NCI-H1694 treated with DMSO at 0.1 percent for 48 hours (cell line): ENCODE measurements at places on chromosomes 1 and 21.

GRCh38 chr1:89698020-89698560, 65.2 kb downstream of the LRRC8C start:
- DNase-seq, result no peak

DNA sequence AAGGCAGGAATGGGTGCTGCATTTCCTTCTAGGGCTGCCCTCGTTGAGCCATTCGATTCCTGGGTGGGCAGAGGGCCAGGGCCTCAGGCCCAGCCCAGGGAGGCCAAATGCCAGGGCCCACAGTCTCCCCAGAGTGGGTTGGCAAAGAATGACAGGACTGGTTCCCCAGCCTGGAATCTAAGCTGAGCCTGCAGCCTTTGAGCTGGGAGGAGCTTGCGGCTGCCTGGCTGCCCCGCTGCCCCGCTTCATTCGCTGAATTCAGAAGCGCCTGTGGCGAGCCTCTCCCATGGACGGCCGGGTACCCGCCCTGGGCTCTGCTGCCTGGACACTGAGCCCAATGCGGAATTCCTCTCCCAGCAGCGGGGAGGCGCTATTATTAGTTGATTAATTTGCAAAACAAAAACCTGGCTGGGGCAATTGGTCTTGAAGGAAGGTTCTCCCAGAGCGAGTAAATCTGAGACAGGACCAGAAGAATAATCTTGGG, 32.3 kb upstream of the TARDBP start:
- no peak for DNase-seq

DNA sequence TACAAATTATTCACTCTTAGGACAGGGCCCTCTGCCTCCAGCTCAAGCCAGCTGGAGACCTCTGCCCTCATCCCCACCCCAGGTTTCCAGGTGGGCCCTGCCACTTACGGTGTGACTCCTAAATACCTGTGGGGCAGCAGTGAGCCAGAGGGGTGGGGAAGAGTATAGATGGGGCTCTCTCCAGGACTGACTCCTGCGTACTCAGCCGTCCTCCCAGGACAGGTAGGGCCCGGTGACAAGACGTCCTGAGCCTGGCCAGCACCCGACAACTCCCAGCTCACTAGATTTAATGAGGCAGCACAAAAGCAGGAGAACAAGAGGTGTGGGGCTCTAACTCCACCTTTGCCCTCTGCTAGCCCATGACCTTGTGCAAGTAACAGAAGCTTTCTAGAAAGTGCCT, 16.8 kb downstream of the GNG12 start:
- DNase-seq, result no peak

- peak; percentile 88 for DNase-seq
Measured at GRCh38 chr1:6269720-6270400, 9.0 kb upstream of the GPR153 start.

GRCh38 chr1:110675060-110675791, 486 bp upstream of the KCNA3 start:
- no peak for DNase-seq

- no peak for DNase-seq
Measured at GRCh38 chr1:5688081-5689077, 303.8 kb downstream of the NPHP4 start.

- no peak for DNase-seq
Measured at GRCh38 chr1:41618066-41618825, 133.8 kb upstream of the EDN2 start.

GRCh38 chr21:36466061-36466511, 13.8 kb downstream of the CLDN14 start:
- DNase-seq, result no peak

DNA sequence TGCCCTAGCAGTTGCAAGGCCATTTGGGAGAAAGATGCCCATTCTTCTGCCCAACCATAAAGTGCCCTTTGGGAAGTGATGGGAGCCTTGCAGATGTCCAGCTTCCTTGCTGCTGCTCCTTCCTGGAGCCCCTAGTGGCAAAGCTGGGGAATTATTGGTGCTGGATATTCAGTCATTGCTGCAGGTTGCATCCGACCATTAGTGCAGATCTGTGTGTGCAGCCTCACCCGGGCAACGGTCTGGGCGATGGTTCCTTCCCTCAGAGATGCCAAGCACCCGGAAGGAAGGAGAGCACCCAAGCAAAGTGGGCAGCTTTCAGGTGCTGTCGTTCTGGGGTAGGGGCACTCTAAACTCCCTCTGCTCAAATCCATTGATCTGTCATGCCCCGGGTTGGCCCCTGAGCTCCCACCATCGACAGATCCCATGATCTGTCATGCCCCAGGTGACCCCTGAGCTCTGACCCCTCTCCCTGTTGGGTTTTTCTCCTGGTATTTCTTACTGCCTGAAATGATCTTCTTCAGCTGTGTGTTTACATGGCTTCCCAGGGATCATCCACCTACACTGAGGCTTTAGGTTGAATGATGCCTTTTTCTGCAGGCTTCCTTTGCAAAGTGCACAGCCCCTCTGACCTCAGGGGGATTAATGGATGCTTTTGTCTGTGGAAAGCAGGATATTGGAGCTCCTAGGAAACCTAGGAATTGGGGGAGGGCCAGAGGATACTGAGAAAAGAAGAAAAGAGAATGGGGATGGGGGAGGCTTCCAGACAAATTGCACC, 467.5 kb downstream of the PTPRU start:
- DNase-seq, result peak; percentile 15

GRCh38 chr1:31595836-31596736, 19.8 kb downstream of the TINAGL1 start:
- peak; percentile 59 for DNase-seq

DNA sequence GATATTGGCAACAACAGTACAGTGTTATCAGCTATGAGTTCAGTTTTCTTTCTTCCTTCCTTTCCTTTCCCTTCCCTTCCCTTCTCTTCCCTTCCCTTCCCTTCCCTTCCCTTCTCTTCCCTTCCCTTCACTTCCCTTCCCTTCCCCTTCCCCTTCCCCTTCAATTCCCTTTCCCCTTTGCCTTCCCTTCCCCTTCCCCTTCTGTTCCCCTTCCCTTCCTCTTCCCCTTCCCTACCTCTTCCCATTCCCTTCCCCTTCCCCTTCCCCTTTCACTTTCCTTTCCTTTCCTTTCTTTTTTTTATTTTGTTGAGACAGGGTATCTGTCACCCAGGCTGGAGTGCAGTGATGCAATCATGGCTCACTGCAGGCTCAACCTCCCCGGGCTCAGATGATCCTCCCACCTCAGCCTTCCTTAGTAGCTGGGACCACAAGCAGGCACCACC, 72.3 kb upstream of the CAPZB start:
- no peak for DNase-seq

DNA sequence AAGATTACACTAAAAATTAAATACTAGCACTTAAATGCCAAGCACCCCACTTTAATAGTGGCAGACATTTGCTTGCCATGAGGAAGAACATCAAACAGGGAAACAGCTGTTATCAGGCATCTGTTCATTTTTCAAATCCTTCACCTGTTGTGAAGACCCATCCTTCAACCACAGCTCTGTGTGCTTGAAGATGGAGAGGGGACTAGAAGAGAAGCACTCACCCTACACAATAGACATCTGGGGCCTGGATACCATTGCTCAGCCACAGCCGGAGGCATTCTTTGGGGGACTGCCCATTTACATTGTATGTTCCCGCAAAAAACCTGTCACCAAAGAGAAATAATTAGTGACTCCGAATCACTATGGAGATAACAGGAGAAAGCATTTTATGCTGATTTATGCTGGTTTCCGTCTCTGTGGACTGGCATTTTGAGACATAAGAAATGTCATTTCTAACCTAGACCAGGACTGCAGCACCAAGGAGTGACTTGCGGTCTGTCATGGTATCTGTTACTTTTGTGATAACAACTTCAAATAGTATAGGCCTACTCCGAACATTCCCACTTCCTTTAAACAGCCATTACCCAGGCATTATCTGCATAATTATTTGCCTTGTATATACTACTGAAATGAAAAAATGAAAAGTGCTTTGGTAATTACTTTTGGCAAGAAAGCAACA, 28.8 kb upstream of the MTF1 start:
- no peak for DNase-seq

DNA sequence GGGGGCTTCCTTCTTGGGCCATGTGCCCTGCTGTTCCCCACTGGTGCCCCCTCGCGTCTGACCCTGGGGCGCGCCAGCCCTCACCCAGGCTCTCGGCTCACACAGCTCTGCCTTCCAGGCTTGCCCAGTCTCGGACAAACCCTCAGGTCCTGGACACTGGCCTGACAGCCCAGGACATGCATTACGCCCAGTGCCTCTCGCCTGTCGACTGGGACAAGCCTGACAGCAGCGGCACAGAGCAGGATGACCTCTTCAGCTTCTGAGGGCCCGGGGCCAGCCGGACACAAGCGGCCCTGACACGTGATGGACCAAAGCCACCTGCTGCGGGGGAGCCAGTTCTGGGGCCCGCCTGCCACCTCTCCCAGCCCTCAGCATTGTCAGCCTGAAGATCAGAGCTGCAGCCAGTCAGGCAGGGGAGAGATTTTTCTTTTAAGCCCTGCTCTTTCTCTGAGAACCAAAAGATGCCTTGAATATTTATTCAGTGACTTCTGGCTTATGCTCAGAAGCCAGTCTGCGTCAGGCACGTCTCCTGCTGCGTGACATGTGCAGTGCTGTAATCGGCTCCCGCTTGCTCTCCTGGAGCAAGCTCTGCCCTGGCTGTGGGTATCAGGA, 23.4 kb downstream of the LDLRAP1 start:
- DNase-seq, result peak; percentile 16

DNA sequence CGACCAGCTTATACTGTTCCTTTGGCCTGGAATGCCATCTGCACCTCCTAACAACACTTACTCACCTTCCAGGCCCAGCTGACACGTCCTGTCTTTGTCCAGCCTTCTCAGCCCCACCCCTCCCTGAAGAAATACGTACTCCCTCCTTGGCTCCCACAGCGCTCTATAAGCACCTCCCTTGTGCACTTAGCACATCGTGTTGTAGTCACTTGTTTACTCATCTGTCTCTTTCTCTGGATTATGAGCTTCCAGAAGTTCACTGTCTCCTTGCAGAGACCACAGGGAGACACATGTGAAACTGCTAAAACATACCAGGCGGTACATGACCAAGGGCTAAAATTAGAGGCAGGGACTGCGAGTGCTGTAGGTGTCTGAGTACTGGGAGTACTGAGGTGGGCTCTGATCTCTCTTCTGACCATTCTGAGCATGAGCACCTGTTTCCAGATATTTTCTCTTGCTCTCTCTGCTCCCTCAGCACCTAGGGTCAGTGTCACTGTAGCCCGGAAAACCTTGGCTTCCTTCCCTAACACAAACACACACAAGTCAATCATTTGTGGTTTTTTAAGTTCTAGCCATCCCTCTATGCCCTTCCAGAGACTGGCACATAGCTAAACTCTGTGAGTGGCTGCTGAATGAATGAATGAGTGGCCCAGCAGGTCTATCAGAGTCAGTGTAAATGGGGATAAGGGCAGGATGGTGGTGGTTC, 5.1 kb downstream of the DCST1 start:
- DNase-seq, result no peak

GRCh38 chr1:29082519-29082918, 41.2 kb downstream of the TMEM200B start:
- DNase-seq, result no peak

- DNase-seq, result peak; percentile 19
Measured at GRCh38 chr1:235996048-235996785, 68.7 kb downstream of the NID1 start.

GRCh38 chr1:42679364-42679983, 2.7 kb upstream of the YBX1 start:
- DNase-seq, result no peak

DNA sequence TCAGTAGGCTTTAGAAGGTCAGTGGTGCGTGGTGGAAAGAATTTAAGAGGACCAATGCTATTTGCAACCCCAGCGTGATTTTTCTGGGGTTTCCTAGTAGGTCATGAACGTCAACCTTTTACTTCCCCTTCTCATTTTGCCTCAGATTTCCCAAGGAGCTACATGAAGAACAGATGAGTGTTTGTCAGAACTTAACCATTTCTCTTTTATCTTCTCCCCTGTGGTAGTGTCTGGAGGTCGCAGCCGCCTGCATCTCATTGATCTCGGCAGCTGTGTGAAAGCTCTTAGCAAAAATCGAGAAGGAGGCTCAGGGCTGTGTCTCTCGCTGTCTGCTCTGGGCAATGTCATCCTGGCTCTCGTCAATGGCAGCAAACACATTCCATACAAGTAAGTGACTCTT, 491.1 kb downstream of the KIF26B start:
- no peak for DNase-seq

GRCh38 chr1:9320520-9321479, 28.1 kb downstream of the SPSB1 start:
- DNase-seq, result no peak
